Myocyte (in vitro differentiated cells): ENCODE measurements at places on chromosomes 12 and 14.
A peak's percentile ranks its signal among the peaks of the same experiment; 100 is the strongest.

DNA sequence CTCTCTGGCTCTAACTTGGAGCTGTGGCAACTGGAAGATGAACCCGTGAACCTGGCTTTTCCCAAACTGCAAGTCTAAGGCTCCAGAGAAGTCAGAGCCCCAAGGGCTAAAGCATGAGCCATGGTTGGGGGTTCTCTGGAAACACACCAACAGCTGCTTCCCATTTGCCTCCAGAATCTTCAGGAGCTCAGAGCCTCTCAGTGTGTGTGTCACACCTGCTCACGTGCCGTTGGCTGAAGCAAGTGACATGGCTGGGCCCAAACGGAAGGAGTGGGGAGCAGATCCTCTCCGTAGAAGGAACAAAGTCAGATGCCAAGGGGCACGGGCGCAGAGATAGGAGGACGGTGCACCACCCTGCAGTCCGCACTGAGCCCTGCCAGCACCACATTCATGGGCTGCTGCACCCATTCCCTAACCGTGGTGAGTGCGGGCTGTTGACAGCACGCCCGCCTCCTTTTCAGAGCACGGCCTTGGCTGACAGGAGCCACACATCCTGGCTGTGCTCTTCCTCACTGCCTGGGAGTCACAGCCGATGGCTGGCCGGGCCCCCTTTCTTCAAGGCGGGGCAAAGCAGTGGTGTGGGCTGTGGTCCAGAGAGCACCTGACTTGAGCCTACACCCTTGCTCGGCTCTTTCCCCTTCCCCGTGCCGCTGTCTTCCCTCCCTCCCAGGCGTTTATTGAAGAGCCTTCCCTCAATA lies 16.6 kb upstream of the TRAF3 start:
- peak; percentile 15 for DNase-seq

DNA sequence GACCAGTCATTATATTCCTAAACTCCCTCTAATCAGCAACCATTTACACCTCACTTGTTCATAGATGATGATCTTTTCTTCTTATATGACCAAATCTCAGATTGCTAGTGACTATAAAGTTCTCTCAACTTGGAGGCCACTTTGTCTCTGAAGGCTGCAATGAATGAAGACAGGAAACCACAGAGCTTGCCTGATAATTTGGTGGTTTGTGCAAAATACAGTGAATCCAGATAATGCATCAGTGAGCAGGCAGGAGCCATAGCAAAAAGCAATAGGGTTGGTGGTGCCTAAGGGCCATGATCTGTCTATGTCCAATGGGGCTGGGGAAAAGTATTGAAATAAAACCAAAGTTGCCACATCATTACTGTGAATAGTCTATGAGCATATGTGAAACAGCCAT lies 123.8 kb upstream of the LRFN5 start:
- DNase-seq: no peak

DNA sequence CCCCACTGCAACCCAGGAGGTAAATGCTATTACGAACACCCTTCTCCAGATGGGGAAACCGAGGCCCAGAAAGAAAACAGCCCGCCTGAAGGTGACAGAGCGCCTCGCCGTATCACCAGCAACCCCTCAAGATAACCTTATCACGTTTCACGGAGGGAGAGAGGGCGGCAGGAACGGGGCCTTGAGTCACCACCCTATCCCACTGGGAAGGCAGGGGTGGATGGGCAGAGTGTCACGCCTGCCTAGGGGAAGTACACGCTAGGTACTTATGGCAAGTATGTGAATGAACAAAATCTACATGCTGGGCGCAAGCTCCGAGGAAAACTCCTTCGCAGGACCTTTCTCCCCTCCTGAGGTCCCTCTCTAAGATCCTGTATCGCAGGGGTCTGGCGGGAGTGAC lies 17.8 kb downstream of the NCOR2 start:
- no peak for DNase-seq

- peak; percentile 72 for DNase-seq
These were observed 1.4 kb downstream of the ATF1 start for GRCh38 chr12:50765095-50765911.

GRCh38 chr12:43806737-43807072 lies 588 bp upstream of the TWF1 start:
- no peak for DNase-seq

DNA sequence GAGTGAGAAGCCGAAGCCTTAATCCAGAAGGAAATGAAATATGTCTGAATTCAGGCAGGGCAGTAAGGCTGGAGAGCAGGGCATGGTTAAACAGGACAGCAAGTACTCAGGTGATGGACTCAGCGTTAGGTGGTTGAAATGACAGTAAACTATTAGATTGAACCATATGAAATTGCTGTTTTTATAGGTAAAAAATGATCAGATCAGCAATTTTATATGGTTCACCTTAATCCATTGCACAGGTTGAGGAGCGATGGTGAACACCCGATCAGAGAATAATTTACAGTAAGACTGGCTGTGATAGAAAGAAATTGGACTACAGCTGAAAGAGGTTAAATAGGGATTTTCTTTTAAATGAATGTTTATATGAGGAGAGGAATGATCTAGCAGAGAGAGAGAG lies 56.6 kb downstream of the TTC6 start:
- no peak for DNase-seq

DNA sequence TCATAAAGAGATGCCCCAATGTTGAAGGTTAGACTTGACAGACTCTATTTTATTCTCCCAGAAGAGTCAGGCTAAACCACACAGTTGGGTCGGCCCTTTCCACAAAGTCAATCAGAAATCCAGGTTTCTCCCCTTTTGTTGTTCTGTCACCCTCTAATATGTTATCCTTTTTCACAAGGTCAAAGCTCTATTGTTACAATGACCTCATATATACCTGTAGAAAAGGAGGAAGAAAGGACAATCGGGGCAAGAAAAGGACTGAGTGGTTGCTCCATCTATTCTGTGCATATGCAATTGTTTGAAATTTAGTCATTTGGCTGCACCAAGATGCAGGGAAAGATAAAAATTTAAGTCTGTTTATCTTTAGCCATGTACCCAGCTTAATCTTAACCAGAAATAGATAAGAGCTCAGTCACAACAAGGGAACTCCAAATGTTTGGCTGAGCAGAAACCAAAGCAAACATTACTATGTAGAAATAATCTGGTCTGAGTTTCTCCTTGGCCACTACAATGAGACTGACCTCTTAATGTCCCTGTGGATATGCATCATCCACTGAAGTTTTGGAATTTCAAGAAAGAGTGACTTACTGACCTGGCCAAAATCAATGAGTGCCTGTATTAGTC lies 503.7 kb downstream of the GALC start:
- no peak for DNase-seq

- DNase-seq: no peak
These were observed at the start of gene KIF26A for GRCh38 chr14:104138098-104138717. Gene KIF26A (plus strand): TSS chr14:104138587. CDS start chr14:104138723, 136 bp downstream.

- peak; percentile 19 for DNase-seq
These were observed 64.0 kb upstream of the DIO2 start for GRCh38 chr14:80275208-80275850.

DNA sequence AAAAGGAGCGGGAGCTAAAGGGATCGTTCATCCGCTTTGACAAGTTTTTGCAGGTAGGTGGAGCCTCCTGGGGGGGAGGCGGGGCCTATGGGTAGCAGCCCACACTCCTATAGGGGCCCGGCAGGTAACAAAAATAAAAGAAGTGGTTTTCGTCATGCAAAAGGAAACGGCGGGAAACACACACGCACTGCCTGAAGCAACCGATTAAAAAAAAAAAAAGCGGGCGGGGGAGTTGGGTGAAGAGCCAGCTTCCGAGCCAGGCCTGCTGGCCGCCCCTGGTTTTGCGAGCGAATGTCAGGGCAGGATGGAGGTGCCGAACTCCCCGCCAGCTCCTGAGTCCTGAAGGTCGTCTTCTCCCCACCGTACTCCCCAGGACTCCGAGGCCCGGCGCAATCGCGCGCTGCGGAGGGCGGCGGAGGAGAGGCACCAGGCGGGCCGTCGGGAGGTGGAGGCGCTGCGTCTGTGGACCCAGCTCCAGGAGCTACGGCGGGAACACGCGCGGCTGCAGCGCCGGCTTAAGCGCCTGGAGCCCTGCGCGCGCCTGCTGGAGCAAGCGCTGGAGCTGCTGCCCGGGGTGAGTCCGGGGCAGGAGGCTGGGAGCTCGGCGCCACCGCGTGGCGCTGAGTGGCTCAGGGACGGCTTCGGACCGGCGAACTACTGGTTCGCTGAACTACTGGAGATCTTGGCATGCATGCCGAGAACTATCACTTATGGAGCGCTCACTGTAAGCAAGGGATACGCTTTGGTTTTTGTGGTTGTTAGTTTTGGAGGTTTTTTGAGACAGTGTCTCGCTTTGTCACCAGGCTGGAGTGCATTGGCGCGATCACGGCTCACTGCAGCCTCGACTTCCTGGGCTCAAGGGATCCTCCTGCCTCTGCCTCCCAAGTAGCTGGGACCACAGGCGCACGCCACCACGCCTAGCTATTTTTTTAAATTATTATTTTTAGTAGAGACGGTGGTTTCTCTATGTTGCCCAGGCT lies 3.6 kb downstream of the CFAP73 start:
- DNase-seq: peak; percentile 47

DNA sequence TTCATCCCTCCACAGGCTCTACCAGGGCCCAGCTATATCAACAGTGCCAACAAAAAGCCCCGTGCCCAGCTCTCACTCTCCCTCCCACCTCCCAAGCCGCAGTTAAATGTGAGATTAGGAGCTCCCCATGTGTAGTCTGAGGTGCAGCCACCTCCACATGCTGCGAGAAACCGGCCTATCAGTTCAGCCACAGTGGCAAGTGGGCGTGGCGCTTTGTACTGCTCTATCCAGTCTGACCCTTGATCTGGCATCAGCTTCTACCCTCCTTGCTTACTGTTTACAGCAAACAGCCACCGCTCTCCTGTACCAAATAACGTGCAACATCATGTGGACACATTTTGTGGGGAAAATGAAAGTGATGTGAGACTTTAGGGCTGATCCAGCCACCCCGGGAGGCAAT lies 1.7 kb downstream of the PLEK2 start:
- no peak for DNase-seq

GRCh38 chr12:10940389-10940788 lies 1.3 kb upstream of the TAS2R14 start:
- DNase-seq: no peak

DNA sequence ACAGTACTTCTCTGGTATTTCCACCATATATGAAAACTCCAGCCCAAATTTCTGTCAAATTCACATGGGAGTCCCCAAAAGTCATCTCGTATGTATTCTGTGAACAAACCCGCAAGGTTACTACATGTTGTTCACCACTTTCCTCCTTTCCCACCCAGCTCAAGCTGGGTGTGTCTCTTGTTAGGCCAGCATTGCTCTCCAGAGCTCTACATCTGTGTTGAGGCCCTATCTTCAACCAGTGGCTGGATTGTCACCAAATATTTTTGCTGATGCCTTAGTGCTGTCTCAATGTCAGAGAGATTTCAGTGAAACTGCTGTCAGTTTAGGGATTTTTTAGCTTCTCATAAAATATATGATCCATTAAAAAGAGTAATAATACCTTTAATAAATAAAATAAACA lies 230.9 kb downstream of the BTG1 start:
- no peak for DNase-seq

GRCh38 chr12:132708150-132708549 lies 2.5 kb upstream of the PGAM5 start:
- no peak for DNase-seq

GRCh38 chr14:75587388-75587787 lies 9.0 kb downstream of the FLVCR2 start:
- DNase-seq: no peak

GRCh38 chr12:56671608-56672007 lies 16.5 kb downstream of the PTGES3 start:
- DNase-seq: no peak

DNA sequence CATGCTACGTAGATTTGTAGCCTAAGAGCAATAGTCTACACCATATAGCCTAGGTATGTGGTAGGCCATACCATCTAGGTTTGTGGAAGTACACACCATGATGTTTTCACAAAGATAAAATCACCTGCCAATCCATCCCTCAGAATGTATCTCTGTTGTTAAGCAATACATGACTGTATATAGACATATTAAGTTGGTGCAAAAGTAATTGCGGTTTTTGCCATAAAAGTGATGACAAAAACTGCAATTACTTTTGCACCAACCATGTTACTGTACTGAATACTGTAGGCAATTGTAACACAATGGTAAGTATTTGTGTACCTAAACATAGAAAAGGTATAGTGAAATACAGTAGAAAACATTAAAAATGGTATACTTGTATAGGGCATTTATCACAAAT lies 40.5 kb downstream of the MGST1 start:
- no peak for DNase-seq

GRCh38 chr12:108671110-108671509 lies 37.4 kb upstream of the SELPLG start:
- DNase-seq: no peak

GRCh38 chr12:118120579-118121363 lies 15.2 kb upstream of the PEBP1 start:
- DNase-seq: peak; percentile 76

GRCh38 chr14:45651890-45652289 lies 398.9 kb upstream of the MIS18BP1 start:
- peak; percentile 22 for DNase-seq

DNA sequence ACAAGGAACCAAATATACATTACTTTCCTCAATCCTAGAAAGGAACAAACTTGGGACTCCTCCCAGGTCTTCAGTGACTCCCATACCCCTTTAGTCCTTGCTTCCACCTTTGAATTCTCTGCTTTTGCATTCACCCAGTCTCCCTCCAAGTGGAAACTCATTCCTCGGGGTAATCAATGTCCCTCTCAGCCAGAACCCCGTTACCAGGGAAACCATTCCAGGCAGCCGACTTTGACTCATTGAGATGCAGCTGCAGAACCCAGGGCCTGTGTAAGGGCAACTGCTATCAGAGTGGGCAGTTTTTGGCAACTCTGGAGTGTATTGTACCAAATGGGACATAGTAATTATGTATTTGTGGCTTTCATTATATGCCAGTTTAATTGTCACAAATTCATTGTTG lies 186.2 kb downstream of the NRXN3 start:
- no peak for DNase-seq

DNA sequence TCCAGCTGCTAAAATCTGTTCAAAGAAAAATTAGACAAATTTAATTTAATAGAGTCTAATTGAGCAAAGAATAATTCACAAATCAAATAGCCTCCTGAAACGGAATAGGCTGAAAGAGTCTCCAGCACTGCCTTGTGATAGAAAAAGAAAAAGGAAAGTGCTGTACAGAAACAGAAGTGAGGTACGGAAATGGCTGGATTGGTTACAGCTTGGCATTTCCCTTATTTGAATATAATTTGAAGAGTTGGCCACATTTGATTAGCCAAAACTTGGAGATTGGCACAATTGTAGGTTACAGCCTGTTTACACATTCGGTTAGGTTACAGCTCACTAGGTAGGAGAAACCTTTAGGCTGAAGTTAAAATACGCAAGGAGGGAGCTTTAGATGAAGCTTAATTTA lies 24.8 kb upstream of the PCED1B start:
- DNase-seq: no peak

- DNase-seq: no peak
These were observed 334.4 kb downstream of the ADGRD1 start for GRCh38 chr12:131287938-131288764.

DNA sequence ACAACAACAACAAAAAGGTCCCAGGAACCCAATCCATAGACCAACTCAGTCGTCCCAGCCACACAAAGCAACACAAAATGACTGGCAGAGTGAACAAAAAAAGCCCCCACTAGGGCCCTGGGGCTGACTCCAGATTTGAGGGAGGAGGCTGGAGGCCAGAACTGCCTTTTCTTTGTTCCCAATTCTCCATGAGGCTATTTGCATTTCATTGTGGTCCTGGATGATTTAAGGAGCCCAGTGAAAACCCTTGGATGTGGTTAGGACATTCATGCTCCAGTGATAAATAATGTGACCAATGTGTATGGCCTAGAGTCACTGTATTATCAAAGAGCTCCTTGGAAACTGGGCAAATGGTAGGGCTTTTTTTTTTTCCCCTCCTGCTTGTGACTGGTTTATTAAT lies 192.9 kb downstream of the NUAK1 start:
- peak; percentile 83 for DNase-seq

- peak; percentile 8 for DNase-seq
These were observed 82.5 kb downstream of the MAP3K9 start for GRCh38 chr14:70726651-70727375.
